ENCODE measurements at places on chromosomes 2 and 18.

DNA sequence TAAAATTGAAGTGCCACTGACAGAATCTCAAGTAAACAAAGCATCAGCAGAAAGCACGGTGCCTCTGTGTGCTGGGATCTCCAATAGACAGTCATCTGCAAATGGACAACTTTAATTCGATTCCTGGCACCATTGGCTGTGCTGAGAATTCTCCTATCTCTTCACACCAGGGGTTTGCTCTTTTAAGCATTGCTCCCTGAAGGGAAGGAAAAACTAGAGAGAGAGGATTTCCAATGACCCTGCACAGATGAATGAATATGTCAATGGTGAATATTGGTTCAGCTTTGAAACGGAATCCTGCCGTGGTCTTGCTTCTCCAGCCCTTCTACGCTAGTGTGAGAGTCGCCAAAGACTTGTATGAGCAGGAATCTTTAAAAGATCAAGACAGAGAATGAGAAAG is 97.9 kb downstream of the FIGN start:
- no peak for DNase-seq

- no peak for DNase-seq
Measured at GRCh38 chr2:235303499-235304291, 190.1 kb upstream of the AGAP1 start.

- DNase-seq, result no peak
Measured at GRCh38 chr2:178530625-178531142, 50.4 kb downstream of the PLEKHA3 start.

- no peak for DNase-seq
Measured at GRCh38 chr2:230827774-230828271, 36.9 kb upstream of the ITM2C start.

GRCh38 chr18:58631301-58631700 is 2.4 kb upstream of the ALPK2 start:
- no peak for DNase-seq

- peak; percentile 16 for DNase-seq
Measured at GRCh38 chr2:234130777-234131181, 80.3 kb downstream of the SPP2 start.

- no peak for DNase-seq
Measured at GRCh38 chr2:186183406-186183805, 302.7 kb upstream of the ZC3H15 start.

- DNase-seq, result no peak
Measured at GRCh38 chr2:98583816-98584618, 24.3 kb downstream of the COA5 start.

- peak; percentile 53 for DNase-seq
Measured at GRCh38 chr2:32926708-32927084, 20.1 kb upstream of the LTBP1 start.

GRCh38 chr2:8849327-8849726 is 11.9 kb upstream of the KIDINS220 start:
- DNase-seq, result peak; percentile 56

GRCh38 chr2:3368261-3368722 is 9.3 kb downstream of the EIPR1 start:
- no peak for DNase-seq

DNA sequence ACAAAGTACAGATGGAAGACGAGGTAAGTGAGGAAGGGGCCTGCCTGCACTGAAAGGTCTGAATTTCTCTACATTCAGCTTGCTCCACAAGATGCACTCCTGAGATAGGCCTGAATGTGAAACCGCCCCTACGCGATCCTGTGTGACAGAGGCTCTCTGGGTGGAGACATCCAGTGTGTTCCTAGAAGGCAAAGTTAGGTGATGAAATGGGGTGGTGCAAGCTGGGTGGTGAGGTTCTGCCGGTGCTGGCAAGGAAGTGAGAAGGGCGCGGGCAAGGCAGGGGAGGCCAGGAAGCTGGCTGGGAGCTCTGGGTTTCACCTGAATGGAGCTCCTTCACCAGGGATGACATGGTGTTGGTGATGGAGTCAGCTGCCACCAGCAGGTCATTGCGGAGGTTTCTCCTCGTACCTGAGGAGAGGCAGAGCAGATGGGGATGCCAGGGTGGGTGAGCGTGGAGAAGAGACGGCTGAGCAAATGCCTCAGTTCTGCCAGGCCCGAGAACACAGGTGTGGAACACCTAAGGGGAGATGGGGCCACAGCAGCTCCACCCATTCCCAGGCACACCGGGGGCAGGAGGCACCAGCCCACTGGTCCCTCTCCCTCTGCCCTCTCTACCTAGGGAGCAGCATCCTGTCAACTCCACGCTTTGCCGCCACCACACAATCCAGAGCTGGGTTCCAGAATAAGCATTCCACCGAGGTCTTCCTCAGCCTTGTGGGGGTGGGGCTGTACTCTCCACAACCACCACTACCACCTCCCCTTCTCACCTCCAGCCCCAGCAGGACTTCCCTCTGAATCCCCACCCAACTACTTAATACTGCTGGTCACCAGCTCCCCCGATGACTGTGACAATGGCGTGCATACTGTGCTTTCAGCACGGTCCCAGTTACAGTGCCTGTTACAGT is 45.5 kb upstream of the DNMT3A start:
- DNase-seq, result no peak

DNA sequence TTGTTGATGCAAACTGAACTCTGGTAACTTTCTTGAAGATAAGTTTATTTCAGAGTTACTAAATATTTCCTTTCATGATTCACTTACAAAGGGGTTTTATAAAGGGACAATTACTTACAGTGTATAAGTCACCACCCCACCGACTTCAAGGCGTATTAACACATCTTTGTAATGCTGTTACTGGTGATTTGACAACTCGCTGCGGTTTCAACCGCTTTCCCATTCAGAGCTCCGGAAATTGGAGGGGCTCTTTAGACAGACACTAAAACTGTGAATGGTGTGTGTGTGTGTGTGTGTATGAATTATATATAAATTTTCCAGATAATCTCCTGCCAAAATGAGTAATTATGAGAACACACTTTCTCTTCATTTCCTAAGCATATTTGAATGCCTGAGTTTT is 4.9 kb downstream of the TM4SF20 start:
- peak; percentile 59 for DNase-seq

- no peak for DNase-seq
Measured at GRCh38 chr18:22398464-22398863, 19.3 kb downstream of the CTAGE1 start.

All from astrocyte of the spinal cord (primary cell).